NCI-H1417 (cell line): ENCODE measurements at places on chromosomes 16 and 17.

DNA sequence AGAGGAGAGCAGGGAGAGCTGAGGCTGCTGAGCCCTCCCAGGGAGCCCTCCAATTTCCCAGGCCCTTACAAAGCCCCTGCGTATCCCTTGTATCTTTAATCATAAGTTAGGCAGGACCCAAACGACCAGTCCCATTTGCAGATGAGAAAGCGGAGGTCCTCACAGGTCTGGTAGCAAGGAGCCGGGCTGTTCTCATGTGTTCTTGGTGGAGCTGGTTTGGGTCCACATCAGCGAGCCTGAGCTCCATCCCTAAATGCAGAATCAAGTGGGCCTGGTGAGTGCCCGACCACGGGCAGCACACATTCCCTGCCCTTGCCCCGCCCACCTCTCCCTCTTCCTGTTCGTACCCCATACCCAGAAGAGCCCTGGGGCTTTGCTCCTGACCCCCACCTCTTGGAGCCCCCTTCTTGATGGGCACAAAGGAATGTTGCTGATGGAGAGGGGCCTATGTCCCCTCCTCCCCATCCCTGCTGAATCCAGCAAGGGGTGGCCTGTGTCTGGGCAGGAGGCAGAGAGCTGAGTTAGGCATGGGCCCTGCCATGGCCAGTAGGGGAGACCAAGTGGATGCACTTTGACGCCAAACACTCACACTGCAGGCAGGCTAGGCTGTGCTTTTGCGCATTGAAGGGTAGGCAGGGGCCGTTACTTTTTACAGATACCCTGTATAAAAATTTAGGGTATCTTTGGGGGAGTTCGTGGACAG is 18.3 kb upstream of the ADCY7 start:
- no peak for DNase-seq

DNA sequence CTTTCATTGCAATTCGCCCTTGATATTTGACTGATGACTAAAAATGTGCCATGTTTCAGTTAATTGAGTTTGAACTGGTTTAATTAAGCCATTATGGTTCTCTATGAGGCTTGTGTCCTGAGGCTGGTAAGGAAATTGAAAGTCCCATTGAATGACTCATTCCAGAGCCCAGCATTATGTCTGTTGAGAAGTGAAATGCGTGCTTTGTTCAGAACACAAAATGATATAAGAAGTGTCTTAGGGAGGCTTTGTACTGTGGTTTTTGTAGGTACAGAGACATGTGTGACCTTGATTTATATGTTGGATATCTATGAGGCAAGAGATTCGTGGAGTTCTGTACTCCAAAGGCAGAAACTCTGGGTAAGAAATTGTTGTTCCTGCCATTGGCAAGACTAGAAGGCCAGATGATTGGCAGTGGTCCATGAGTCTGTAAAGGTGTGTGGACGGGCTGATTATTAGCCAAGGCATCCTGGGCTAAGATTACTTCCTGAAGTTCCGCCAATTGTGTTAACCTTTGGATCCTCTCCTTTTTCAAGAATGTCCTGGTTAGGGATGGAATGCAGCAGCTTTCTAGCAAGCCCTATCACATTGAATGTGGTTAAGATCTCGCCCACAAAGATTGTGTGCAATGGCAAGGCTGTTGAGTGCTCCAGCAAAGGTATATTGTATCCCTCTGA is 103.7 kb downstream of the NPIPB5 start:
- DNase-seq = no peak

DNA sequence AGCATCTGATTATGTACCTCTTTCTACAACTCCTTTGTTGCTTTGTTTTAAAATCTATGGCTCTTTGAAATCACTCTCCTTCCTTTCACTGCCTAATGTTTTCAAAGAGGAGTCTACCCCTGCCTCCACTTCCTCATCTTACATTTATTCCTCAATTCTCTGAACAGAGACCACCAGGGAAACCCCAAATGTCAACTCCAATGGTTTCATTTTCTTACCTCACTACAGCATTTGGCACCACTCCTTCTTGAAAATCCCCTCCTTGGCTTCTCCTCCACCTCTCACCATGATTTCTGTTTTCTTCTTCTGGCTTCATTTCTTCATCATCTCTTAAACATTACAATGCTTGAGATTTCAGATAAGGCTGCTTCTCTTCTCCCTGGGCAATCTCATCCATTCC is 2.4 kb upstream of the PIK3R5 start:
- no peak for DNase-seq

- no peak for DNase-seq
These were observed 63.3 kb downstream of the TMEM235 start for GRCh38 chr17:78294776-78295175.

- DNase-seq = peak; percentile 61
These were observed 65.1 kb downstream of the RTN4RL1 start for GRCh38 chr17:1959871-1960544.

- peak; percentile 78 for DNase-seq
These were observed 24.9 kb upstream of the RFFL start for GRCh38 chr17:35088356-35088880.

DNA sequence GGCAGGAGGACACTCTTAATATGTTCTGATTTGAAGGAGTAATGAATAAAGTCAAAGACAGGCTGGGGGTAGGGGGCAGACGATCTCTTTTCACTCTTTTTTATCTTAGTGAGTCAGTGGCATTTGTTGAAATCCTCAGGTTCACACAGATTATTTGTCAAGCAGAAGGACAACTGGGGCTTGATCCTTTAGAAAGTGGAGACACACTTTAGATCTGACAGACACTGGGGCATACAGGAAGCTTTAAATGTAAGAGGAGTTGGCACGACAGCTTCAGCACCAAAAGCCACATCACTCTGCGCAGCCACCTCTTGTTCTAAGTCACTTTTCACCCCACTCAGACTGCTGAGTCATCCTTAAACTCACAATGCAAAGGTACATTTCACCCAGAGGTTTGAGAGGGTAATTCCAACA is 121.5 kb downstream of the STXBP4 start:
- peak; percentile 50 for DNase-seq

DNA sequence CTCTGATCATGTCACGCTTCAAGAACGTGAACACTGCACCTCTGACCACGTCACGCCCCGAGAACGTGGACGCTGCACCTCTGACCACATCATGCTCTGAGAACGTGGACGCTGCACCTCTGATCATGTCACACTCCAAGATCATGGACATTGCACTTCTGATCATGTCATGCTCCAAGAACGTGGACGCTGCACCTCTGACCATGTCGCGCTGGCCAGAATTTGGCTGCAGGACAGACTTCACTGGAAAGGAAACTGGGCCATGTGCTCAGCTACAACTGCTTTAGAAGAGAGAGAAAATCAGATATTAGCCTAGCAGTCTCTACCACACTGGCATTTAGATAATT is 182.7 kb downstream of the RPTOR start:
- no peak for DNase-seq

- DNase-seq = no peak
These were observed 78.7 kb downstream of the LITAF start for GRCh38 chr16:11507991-11508390.

DNA sequence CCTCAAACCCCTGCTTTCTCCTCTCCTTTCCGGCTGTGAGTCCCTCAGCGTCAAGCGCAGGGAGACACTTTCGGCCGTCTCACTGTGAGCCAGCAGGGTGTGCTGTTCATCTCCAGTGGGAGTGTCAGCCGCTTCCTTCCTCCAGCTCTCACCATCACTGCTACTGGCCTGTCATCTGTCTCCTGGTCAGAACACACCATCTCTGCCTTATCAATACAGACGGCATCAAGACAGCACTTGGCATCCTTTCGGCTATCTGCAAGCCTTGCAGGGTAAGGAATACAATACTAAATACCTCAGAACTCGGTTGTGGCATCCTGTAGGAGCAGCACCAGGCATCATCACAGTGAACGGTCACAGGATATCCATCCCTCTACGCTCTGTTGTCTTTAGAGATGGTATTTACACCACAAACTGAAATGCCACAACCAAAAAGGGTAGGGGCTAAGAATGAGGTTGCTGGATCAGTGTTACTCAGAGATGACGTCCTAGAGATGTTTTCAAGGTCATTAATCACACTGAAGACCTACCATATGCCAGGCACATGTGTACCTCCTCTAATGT is 20.7 kb upstream of the CMTM4 start:
- DNase-seq = no peak

DNA sequence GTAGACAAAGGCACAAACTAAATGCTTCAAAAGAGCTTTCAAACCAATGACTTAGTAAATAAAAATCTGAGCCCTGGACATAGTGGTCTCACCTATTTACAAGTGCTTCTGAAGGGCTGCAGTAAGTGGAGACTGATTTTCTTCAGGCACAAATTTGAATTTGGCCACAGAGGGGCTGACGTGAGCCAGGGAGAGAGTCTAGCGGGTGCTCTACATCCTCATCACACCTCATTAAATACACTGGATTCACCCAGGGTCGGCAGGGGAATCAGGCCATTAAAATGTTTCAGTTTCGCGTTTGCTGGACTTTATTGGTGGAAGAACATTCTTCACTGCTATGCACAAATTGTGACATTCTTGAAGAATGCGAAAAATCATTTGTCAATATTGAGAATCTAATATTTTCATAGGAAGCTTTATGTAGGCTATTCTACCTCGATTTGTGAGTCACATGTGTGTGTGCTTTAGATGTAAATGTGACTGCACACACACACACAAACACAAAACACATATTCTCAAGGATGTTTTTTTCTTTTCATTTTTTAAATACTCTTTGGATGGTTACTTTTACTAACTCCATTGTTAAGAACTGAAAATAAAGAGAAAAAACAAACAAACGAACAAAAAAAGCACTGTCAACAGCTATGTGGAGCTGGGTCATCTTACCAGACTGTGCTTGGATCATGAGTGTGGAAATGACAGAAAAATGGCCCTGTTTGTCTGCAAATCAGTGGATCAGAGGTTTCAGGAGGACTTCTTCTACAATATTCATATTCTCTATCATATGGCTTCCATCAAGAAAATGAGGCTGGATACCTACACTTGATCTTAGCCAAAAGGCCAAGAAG is 58.9 kb downstream of the CDH11 start:
- DNase-seq = no peak

GRCh38 chr17:58332778-58333735 is 4.5 kb upstream of the TSPOAP1 start:
- no peak for DNase-seq

GRCh38 chr17:2693561-2694380 is 17.8 kb downstream of the CLUH start:
- DNase-seq = no peak

- no peak for DNase-seq
These were observed 15.0 kb downstream of the CCDC47 start for GRCh38 chr17:63758428-63758827.

- DNase-seq = no peak
These were observed 136.9 kb downstream of the MAP2K6 start for GRCh38 chr17:69551212-69552010.

- DNase-seq = no peak
These were observed 175.7 kb downstream of the RGS9 start for GRCh38 chr17:65312718-65313377.

DNA sequence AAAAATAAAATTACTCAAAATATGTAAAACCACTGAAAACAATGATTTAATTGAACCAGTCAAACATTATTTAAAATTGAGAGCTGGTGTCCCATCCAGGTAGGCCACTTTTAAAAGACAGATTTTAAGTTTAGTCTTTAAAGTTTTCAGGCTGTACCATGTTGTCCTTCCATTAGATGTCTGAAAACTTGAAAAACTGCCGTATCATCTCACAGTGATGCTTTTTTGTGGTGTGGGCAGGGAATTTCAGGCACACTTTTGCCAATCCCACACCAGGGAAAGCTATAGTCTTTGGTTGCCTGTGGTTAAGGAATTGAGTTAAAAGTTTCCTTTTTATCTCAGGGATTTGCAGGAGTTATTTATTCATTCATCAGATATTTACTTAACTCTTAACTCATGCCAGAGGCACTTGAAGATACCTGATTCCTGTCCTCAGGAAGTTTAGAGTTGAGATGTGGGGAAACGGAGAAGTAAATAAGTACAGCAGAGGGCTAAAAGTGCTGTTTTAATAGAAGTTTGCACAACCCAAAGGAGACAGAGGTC is 3.2 kb downstream of the SNTB2 start:
- DNase-seq = no peak

GRCh38 chr16:9089660-9090059 is 1.8 kb upstream of the HAPSTR1 start:
- DNase-seq = no peak

GRCh38 chr17:64133546-64134215 is 3.7 kb upstream of the ERN1 start:
- DNase-seq = peak; percentile 39

DNA sequence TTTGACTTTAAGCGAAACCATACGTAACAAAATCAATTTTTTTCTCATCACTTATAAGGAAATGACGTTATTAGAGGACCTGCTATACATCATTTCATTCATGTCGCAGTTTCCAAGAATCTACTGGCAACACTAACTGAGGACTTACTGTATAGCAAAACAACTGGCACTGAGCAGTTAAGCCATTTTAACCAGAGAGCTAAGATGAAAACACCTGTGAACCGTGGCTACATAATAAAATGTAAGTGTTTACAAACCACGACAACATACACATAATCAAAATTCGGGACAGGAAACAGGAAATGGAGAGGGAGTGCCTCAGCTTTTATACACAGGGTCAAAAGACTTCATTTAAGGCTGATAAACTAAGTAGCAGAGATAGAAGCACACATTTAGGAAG is 29.5 kb downstream of the METTL16 start:
- DNase-seq = no peak

DNA sequence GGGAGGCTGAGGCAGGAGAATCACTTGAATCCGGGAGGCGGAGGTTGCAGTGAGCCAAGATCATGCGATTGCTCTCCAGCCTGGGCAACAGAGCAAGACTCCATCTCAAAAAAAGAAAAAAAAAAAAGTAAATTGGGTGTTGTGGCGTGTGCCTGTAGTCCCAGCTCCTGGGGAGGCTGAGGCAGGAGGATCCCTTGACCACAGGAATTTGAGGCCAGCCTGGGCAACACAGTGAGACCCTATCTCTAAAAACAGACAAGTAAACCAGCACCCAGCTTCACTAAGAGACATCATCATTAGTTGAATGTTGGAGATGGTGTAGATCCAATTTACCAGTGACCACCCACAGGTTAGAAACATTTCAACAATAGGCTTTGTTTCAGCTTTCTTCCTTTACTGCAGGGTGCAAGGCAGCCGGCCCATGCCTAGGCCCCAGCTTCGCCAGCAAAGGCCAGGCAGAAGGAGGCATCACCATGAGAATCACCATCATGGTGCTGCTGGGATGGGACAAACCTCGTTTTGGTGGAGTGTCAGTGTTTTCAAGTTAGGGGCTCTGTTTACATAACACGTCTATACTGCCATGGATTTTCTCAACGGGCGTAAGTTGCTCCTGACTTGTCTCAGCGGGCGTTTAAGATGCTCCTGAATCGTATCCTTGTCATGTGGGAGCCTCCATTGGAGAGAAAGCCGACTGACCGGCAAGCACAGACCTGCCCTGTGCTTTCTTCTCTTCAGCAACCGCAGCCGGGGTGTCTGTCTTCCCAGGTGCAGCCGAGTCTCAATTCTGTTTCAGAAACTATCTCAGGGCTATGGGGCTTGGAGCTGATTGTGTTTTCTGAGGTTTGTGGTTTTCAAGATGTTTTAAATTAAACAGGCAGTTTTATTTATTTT is 7.3 kb downstream of the TCF25 start:
- DNase-seq = peak; percentile 75

DNA sequence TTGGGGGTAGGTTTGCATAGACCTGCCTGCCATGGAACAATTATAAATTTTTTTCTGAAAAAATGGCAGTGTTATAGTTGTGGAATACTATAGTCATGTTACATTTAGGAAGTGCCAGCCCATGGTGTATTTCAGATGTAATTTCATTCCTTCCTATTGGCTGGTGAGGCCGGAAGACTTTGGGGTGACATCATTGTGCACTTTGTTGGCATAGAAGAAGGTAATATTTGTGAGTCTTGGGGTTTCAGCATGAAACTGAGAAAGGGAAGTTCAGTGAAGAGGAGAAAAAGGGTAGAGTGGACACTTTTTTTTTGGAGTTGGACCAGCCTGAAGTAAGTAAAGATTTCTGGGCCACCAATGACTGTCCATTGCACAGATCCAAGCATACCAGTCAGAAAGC is 16.0 kb upstream of the HEATR6 start:
- DNase-seq = no peak
